Putamen (tissue), 1 donor: ENCODE measurements at places on chromosomes 7 and 10.
A peak's percentile ranks its signal among the peaks of the same experiment; 100 is the strongest.

DNA sequence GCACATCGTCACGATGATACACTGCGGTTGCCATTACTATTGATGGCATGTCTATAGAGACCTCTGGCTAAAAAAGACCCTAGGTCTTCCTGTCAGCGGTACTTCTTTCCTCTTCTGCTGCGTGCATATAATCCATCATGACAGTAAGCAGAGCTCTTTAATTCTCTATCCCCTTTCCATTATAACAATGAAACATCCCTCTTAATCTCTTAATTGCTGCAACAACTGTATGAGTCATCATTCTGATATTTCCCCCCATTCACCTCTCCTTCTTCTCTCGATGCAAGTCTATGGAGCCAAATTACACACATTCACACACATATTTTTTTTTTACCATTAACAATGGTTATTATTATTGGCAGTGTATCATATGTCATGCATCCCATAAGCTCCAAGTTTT is 45.2 kb upstream of the AKR1E2 start:
- no peak for DNase-seq

DNA sequence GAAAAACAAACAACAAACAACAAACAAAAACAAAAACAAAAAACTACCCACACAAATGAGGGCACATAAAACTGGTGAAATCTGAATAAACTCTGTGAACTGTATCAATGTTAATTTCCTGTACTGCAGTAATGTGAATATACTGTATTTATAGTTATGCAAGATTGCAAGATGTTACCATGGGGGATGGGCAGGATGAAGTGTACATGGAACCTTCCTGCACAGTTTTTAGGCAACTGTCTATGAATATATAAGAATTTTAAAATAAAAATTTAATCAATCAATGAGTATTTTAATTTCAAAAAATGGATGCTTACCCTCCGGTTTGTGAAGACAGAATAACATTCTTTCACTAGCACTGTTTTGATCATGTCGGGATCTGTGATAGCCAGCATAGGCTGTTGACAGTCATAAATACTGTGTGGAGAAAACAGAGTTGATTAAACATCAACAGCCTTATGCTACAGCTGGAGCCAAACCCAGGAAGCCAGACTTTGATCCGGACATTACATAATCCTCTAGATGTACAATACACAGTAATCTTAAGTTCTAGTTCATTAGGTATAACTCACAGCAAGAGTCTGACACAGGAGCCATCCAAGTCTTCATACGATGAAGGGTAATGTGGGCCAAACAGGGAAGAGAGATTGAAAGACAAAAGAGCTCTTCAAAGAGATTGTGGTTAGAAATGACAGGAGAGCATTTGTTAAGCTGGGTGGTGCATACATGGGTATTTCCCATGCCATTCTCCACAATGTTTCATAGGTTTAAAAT is 14.8 kb downstream of the CYP3A7 start:
- DNase-seq, result no peak

DNA sequence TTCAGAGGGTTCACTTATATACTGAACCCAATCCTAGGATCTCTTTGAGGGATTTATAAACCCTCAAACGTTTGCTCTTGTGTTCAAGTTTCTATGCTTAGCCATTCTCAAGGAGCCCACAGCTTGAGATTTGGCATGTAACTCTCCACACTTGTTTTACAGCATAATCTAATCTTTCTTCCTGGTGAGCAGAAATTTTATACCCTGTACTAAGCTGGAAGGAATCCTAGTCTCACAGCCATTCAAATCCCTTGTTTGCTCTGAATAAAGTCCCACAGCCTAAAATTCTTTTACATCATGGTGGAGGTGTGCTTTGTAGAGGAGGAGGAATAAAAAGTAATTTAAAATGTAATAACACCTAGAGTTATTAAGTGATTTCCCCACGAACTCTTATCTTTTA is 5.3 kb upstream of the AGR2 start:
- no peak for DNase-seq

- no peak for DNase-seq
These were observed 60.3 kb downstream of the RAB18 start for GRCh38 chr10:27564398-27564797.

GRCh38 chr10:34254596-34254995 is 560.5 kb downstream of the PARD3 start:
- no peak for DNase-seq

- DNase-seq, result no peak
These were observed 29.1 kb upstream of the FAM20C start for GRCh38 chr7:163298-163695.

DNA sequence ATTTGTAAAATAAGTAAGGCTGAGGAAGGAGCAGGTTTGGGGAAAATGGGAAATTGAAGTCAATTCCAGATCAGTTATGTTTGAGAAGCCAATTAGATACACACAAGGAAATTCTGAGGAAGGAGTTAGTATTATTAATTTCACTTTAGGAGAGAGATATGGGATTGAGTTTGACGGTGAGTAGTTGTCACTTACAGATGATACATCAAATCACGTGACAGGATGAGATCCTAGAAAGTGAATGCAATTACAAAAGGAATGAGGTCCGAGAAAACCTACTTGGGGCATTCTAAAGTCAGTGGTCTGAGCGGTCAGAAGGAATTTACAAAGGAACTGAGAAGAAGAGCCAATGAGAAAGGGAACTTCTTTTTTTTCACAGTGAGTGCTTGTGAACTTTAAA is 364.3 kb upstream of the TMEM229A start:
- no peak for DNase-seq

DNA sequence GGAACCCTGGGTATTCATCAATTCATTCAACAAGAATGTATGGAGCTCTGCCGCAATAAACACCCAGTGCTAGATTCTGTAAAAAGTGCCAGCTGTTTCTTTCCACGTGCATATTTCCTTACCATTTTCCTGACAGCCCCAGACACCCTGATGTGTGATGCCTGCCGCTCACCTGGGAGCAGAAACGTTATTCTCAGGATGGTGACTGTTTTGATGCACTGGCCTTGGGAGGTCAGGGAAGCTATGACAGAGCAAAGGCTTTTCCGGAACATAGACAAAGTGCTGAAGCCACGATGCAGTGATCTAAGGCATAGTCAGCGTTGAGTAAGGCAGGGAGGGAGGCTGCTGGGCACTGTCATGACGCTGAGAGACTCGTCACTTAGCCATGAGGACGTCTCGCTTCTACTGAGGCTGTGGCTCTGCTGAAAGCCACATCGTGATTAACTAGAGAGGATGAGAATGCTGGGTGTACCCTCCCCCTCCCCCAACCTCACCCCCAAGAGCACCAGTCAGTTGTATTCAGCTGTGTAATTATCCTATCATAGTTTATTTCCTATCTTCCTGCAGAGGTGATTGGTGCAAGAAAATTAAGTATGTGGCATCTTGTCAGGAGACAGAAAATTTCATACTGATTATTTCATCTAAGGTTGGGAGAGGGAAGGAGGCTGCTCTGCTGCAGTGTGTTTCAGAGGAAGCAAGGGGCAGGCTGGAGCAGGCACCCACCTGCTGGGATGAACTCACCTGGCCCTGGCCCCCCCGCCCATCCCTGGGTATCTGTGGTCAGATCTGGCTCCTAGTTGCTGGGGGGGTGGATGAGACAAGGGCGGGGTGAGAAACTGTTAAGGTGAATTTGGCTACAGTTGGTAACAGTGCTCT is 48.8 kb upstream of the SMNDC1 start:
- DNase-seq, result no peak

DNA sequence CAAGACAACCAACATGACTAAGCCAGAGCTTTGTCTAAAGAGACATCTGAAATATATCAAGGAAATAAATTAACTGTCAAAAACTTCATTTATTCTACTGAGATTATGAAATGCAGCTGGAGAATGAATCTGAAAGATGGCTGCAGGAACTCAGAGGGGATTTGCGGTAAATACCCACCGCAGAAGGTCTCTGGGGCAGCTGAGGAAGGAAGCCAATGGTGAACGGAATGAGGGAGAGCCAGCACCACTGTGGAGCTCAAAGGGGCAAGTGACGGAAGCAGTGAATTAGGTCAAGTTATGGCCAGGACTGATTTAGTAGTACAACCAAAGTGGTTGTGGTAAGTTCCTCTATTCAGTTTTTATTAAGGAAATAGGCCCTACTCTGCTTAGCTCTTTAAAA is 215.3 kb upstream of the GLI3 start:
- DNase-seq, result no peak

GRCh38 chr10:8050556-8051108 is 3.9 kb upstream of the GATA3 start:
- no peak for DNase-seq

DNA sequence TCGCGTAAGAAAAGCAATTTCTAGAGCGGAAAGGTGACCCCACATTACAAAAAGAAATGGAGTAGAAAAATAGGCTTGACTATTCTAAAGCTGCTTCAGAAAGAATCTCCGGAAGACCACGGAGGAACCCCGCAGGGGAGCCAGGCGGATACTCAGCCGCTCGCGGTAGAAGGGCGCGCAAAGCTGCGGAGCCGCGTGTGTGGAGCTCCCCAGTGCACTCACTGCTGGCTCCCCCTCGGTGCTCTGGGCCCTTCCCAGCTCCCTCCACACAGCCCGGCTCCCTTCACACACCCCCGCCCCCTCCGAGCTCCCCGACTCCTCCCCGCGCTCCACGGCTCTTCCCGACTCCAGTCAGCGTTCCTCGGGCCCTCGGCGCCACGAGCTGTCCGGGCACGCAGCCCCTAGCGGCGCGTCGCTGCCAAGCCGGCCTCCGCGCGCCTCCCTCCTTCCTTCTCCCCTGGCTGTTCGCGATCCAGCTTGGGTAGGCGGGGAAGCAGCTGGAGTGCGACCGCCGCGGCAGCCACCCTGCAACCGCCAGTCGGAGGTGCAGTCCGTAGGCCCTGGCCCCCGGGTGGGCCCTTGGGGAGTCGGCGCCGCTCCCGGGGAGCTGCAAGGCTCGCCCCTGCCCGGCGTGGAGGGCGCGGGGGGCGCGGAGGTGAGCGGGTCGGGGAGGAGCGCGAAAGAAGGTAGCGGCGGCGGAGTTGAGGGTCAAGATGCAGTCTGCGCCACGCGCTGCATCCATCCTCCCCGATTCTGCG is at the start of gene STEAP2:
Gene STEAP2, plus strand, starts transcription at position 350 of the 758 bp plus-strand sequence. CDS start 13,343 bp downstream, outside the sequence.
- peak; percentile 86 for DNase-seq
